ENCODE measurements at places on chromosomes 16 and 17. TPM values are rescaled to one million over a fixed set of nuclear protein-coding genes. Genes with fewer than 3 reads are reported as not detected.
A peak's percentile ranks its signal among the peaks of the same experiment; 100 is the strongest.

SEPTIN1 gene
- total RNA-seq: not detected

CRYBA1 gene
- total RNA-seq: 0.43 TPM

DNA sequence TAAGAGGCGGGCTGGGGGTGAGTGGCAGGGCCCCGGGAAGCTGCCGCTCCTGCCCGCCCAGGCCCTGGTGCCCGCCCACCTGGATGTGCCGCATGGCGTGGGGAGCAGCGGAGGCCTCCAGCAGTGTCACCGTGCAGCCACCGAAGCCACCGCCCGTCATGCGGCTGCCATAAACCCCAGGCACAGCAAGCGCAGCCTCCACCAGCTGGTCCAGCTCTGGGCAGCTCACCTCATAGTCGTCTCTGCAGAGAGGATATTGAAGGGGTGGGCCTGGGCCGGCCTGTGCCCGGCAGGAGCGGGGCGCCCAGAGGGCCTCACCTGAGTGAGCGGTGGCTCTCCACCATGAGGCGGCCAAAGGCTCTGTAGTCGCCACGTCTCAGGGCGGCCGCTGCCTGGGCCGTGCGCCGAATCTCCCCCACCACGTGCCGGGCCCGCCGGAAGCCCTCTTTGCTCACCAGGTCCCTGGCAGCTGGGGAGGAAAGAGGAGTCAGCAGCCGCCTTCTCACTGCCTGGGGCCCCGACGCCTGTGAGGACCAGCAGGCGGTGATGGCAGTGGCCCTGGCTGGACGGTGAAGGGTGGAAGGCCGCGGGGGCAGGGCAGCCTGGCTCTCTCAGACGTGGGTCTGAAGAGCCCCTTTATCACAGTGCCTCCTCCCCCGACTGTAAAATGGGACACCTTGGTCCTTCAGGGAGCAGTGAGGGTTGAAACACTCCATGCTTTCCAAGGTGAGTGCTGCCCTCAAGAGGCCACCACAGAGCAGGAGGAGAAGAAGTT, 6.7 kb downstream of the GALK1 start:
- DNase-seq: no peak

- DNase-seq: peak; percentile 56
Observed at GRCh38 chr16:19898924-19899604, 14.4 kb upstream of the GPRC5B start.

DNA sequence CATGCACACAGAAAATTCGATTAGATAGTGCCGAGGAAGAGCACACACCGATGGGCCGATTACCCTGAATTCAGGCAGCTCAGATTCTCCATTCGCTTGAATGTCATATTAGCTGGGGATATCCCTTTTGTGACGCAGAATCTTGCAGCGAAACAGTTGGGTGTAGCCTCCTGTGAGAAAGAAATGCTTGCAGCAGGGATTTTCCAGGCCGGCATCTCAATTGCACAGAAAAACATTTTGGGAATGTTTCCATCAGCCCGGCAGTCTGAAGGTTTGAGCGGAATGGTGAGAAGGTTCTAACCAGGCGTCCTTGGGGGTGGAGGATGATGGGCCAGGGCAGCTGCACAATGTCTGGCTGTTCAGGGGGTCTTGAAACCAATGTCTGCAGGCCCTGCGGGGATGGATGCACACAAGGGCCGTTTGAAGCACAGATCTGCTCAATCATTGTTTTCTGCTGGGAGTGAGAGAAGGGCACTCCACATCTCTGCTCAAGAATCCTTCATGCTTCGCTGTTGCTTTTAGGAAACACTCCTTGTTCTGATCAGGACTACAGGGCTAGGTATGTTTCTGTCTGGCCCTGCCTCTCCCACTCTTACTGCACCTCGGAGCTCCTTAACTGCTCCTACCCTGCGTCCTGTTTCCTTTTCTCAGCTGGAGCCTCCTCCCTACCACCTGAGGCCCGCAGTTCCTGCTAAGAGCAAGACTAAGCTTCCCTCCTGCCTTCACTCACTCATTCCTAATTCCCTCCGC, 94.6 kb downstream of the CMIP start:
- DNase-seq: peak; percentile 57
